ENCODE measurements at places on chromosomes 2 and 18.
A peak's percentile ranks its signal among the peaks of the same experiment; 100 is the strongest.

DNA sequence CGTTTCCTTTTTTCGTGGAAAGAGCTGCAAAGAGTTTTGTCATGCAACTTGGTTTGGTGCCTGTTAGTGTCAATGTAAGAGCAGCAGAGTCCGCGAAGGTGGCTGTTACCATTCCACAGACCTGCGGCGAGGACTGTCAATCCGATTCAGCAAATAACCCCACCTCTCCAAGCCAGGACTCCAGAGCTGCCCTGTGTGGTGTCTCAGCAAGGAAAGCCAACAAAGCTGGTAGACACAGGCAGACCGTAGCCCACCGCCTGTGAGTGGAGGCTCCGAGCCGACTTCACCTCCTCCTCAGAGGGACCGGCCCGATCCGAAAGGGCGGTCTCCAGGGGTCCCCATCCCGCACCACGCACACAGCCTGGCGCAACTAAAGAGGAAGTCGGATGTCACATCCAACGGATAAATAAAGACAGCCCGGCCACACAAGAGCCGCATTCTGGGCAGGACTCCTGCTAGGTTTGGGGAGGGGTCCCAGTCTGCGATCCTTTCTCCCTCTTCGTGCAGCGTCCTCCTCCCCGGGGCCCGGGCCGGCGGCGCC lies 819 bp downstream of the ANKRD44 start:
- no peak for DNase-seq

GRCh38 chr2:17959833-17960232 lies 81.4 kb downstream of the KCNS3 start:
- DNase-seq, result no peak

GRCh38 chr18:24930478-24930877 lies 421.5 kb downstream of the ZNF521 start:
- no peak for DNase-seq

- DNase-seq, result no peak
Measured at GRCh38 chr2:212409560-212409959, 129.0 kb downstream of the ERBB4 start.

DNA sequence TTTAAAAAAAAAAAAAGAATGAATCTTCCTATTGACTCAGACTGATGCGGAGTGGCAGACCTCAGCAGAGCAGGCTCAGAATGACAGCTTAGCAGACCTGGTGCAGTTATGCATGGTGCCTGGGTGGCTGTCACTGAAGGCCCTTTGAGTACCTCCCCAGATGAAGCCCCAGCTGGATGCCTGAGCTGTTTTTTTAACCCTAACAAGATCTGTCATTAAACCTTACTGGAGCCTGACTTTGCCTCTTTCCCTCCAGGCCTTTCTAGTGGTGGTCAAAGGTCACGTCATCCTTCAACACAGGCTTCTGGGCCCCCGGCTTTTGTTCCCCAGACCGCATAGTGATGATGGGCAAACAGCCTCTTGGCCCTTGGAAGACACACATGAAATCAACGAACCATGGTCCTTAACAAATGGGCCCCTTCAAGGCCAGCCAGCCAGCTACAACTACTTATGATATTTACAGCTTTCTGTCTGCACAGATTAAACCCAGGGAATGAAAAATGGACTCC lies 138.3 kb upstream of the CYP1B1 start:
- DNase-seq, result peak; percentile 19

DNA sequence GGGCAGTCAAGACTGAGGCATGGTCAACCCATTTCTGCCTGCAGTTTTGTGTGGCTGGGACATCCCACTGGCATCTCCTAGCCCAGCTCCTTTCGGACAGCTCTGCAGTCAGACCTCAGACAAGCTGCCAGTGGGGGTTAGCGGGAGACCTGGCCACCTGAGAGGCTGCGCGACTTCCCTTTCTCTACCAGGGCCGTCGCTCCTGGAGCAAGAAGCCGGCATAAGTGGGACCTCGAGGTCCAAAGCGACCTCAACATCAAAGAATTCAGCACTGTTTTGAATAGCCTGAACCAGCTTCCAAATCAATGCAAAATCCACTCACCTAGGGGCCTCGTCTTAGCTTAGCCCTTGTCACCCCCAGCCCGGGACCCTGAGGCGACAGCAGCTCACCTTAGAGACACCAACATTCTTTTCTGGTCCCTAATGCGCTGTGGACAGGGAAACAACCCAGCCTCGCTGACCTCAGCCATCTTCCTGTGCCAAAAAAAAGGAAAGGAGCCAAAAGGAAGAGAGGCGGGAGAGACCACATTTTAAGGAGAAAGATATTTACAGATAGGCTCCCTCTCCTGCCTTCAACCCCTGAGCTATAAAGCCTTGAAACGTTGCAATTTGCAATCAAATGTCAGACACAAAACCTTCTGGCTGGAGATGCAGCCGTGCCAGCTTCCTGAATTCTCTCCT lies 81.2 kb downstream of the GFPT1 start:
- DNase-seq, result no peak

DNA sequence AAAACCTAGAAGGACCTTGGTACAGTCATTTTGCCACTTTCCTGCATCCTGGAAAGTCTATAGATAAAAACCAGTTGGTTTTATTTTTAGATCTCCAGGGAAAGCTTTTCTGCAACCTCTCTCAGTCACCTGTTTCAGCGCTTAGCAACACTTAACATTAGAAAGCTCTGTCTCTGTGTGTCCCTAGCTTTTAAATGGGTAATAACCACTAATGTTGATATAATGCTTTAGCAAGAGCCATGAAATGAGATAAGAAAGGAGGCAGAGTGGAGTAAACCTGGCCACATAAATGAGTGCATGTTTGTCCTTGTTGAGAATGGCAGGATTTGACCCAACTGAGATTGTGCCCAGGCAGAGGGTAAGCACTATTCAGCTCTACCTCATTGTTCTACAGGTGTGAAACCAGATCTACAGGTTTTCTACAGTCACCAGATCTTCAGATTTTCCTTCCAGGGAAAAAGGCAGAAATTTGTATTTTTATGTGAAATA lies 44.8 kb downstream of the MARCHF4 start:
- no peak for DNase-seq

GRCh38 chr2:17327649-17328048 lies 190.6 kb downstream of the RAD51AP2 start:
- no peak for DNase-seq

- no peak for DNase-seq
Measured at GRCh38 chr2:172914341-172915008, 161.2 kb upstream of the MAP3K20 start.

- DNase-seq, result no peak
Measured at GRCh38 chr2:2664989-2665833, 334.1 kb upstream of the MYT1L start.

GRCh38 chr18:48934723-48935432 lies 15.9 kb downstream of the SMAD7 start:
- no peak for DNase-seq

GRCh38 chr2:198287706-198288105 lies 483.3 kb downstream of the PLCL1 start:
- no peak for DNase-seq

- DNase-seq, result no peak
Measured at GRCh38 chr2:110997331-110998045, 123.2 kb upstream of the BCL2L11 start.

DNA sequence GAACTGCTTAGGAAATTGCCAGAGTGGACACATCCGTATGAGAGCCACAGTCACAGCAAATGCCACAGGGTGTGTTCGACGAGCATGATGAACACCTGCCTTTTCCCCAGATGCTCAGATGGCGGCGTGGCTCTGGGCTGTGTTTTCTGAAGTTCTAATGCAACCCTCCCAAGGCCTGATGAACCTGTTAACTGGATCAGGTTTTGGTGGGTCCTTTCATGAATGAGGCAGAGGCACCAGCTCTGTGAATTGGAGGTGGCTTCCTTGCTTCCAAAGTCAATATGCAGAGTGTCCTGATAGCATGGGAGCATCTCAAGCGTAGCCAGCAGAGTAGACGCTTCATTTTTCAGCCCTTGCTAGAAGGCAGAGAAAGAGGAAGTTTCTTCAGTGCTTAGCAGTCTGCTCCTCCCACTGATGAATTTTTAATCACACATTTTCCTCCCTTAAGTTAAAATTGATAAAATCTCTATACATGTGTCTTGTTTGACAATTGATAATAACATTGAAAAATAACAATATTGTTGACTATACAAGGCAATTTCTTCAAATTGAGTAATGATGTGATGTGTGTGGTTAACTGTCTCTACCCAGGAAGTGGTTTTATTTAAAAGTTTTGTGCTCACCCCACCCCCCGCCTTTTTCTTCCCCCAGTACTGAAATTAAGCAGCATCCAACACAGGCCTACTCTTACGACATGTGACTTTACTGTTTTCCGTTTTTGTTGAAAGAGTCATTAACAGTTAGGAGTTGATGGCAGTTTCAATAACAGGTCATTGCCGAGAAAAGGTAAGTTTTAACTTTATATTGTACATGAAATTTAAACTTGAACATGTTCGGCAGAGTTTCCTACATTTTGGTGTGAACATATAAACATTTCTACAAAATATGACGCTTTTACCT lies at the start of gene ARHGAP15:
Gene ARHGAP15 (plus strand): TSS at position 739 of the 900 bp plus-strand sequence.
- DNase-seq, result peak; percentile 97

GRCh38 chr18:63329431-63330145 lies 10.0 kb upstream of the BCL2 start:
- no peak for DNase-seq

- DNase-seq, result no peak
Measured at GRCh38 chr18:26826656-26827235, 38.8 kb downstream of the AQP4 start.

GRCh38 chr2:134679745-134680144 lies 39.1 kb downstream of the TMEM163 start:
- DNase-seq, result no peak

DNA sequence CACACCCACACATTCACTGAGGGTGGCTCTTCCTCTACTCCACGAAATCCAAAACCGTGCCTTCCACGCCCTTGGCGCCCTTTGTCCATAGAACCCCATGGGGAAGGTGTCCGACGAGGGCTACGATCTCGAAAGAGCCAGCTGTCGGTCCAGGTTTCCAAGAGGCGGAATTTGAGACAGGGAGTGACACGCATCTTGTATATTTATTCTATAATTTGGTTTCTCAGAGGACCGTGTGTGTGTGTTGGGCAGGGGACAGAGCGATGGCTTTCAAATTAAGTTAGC lies 726 bp downstream of the C2orf69 start:
- DNase-seq, result no peak

GRCh38 chr2:871926-872680 lies 78.5 kb upstream of the SNTG2 start:
- DNase-seq, result no peak

GRCh38 chr18:3593381-3593903 lies 143.5 kb downstream of the TGIF1 start:
- DNase-seq, result no peak

GRCh38 chr18:77329651-77330050 lies 80.0 kb downstream of the GALR1 start:
- no peak for DNase-seq

- no peak for DNase-seq
Measured at GRCh38 chr18:25825979-25826776, 264.2 kb downstream of the SS18 start.

DNA sequence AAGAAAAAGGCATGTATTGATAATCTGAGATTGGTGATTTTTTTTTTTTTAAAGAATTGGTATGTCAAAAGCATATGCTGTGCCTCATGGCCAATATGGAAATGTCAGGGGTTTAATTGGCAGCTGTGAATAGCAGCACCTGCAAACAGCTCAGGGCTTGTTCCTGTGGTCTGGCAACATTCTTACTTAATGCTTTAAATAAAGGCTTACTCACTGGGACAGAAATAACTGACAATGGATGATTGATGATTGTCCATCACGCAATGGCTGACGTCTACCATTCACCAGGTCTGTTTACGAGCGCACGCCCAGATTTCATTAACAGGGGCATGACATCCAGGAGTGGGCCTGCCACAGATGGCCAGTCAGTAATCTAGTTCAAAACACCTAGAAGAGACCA lies 66.7 kb downstream of the ETAA1 start:
- DNase-seq, result no peak

DNA sequence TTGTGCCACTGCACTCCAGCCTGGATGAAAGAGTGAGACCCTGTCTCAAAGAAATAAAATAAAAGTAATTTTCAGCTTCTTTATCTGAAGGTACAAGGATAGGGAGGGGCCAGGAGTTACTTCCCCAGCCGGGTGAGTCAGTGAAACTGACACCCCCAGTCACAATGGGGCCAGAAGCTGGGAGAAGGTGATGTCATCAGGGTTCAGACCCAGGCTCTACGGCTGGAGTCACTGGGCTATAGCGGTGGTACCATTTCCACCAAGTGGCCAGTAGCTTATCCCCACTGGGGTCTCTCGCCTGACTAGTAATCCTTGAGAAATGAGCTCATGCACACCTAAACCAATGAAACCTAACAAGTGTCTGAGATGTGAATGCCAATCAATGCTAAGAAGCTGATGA lies 107.9 kb downstream of the ALPK2 start:
- DNase-seq, result no peak

GRCh38 chr2:225574582-225575138 lies 175.2 kb downstream of the NYAP2 start:
- no peak for DNase-seq

GRCh38 chr2:237648016-237648381 lies 20.6 kb downstream of the LRRFIP1 start:
- DNase-seq, result no peak

DNA sequence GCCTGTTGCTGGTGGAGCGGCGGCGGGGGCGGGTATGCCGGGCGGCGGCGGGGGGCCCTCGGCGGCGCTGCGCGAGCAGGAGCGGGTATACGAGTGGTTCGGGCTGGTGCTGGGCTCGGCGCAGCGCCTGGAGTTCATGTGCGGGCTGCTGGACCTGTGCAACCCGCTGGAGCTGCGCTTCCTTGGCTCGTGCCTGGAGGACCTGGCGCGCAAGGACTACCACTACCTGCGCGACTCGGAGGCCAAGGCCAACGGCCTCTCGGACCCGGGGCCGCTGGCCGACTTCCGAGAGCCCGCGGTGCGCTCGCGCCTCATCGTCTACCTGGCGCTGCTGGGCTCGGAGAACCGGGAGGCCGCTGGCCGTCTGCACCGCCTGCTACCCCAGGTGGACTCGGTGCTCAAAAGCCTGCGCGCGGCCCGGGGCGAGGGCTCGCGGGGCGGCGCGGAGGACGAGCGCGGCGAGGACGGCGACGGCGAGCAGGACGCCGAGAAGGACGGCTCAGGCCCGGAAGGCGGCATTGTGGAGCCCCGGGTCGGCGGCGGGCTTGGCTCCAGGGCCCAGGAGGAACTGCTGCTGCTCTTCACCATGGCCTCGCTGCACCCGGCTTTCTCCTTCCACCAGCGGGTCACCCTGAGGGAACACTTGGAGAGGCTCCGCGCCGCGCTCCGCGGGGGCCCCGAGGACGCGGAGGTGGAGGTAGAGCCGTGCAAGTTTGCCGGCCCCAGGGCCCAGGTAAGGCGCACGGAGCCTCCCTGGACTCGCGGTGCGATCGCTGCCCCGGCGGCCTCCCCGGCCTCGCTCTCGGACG lies 1.0 kb downstream of the ZCCHC2 start:
- peak; percentile 65 for DNase-seq

DNA sequence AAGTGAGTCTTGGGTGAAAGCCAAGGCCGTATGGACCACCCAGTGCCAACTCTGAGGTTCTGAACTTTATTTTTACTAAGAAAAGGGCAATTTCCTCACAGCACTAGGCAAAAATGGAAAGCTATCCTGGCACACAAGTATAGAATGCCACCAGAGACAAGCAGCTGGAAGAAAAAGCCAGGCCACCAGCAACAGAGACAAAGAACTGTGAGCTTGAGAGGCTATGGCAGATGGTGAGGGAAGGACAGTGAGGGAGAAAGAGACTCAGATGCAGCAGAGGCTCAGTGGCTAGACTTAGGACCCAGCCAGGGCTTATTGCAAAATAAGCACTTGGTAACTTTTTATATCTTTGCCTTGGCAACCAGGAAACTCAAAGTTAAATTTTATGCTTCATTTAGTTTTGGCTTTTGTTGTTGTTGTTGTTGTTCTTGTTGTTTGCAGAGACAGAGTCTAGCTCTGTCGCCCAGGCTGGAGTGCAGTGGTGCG lies 78.0 kb upstream of the BZW1 start:
- no peak for DNase-seq
